ENCODE measurements at places on chromosomes 3 and 15.

DNA sequence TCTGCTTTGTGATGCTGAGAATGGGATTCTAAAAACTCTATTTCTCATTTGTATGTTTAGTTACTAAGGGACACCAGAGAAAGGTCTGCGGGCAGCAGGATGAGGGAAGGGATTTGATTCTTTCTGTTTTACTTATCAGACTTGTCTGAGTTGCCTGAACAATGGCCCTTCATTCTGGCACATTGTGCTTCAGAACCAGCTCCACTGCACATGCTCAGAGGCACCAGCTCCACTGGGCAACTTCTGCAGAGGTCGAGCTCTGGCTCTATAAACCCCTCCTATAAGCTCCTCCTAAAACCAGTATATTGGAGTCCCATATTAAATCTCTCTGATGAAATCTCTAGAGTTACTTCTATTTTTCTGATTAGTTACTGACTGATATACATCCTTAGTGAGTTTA lies 453.2 kb upstream of the CDIN1 start:
- DNase-seq = no peak

DNA sequence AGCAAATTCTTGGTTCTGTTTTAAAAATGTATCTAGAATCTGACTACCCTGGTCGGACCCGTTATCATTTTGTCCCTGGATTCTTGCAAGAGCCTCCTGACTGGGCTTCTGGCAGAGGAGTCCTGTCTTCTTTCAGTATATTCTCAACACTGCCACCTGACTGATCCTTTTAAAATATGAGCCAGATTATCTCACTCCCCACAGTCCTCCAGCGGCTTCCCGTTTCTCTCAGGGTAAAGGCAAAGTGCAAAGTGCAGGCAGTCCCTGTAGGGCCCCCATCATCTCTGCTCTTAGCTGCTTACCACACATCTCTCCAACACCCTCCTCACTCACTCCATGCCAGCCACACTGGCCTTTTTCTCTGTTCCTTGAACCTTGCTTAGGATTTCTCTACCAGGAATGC lies 28.4 kb downstream of the CRTC3 start:
- no peak for DNase-seq

DNA sequence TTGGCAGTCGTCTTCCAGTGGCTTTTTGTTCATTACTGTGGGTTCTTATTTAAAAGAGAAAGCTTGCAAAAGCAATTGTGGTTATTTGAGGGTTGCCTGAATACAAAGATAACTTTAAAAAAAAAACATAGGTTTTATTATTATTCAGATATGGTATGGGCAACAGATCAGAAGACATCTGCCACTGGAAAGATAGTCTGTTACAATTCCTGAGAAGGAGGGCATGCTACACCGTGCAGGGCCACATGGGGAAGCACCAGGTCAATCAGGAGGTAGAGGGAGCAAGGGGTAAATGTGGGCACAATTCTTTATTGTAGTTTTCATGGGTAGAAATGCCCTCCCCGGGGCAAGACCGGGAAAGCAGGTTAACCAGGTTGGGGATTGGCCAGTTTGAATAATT lies 46.5 kb downstream of the BBS4 start:
- no peak for DNase-seq

DNA sequence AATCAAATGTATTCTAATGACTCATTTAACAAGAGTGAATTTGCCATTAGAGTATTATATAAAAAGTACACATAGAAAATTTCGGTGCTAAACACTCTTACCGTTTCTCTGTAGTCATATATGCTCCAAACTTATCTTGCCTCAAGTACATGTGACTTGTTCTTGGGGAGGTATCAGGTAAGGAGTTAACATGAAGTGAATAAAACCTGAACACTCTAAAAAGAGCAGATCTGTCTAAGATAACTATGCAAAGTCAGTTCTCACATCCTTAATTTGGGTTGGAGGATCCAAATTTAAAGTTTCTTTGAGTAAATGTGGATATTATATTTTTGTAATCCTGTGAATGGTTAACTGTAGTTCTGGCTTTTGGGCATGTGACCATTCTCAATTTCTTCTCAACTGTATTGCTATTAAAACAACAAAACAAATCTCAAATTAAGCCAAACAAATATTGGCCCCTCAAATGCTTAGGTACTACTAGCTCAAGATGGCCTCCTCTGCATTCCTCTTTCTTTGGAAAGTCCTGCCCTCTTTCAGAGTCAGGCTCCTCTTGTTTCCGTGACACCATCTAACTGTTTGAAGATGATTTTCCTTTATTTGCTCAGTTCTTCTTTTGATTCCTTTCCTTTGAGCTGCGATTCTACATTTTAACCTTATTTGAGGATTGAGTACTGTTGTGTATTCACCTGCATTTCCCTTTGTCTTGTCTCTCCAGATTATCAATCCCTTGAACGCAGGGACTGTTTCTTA lies 4.2 kb downstream of the EDEM1 start:
- no peak for DNase-seq

GRCh38 chr15:51046799-51047449 lies 47.8 kb downstream of the TNFAIP8L3 start:
- no peak for DNase-seq

- no peak for DNase-seq
These were observed 335.8 kb upstream of the GOLIM4 start for GRCh38 chr3:168431491-168431890.

DNA sequence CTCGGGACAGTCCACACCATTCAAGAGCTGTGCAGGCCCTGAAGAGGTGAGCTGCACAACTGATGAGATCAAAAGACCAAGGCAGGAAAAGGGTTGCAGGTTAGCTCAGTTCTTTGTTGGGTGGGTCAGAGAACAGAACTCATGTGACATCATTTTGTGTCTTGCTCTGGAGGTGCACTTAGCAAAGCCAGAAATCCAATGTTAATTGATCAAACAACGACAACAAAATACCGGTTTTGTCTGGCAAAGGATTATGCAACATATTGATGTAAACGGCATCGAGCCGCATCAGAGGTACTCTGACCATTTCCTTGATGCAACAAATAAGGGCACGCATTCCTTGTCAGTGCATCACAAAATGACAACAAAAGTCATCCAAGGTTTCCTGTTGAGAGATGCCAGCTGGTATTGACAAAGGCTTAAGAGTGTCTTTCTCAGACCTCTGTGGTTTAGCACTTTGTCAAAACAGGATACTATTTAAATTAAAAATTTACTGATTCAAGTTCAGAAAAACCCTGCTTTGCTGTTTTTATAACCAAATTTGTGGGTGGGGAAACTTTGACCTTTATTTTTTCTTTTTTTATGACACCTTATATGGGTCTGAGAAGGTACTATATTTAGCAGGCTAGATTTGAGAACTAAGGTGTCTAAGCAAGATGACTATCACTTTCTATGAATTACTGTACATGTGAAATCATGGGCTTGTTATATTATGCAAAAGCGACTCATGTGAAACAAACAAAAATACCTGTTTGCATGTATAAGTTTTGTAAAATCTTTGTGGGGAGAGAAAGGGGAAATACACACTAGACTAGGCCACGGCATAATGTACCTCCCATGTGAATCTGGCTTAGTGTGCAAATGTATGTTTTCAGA lies 496.1 kb downstream of the FOXP1 start:
- DNase-seq = no peak

GRCh38 chr3:4492208-4493013 lies 737 bp upstream of the ITPR1 start:
- no peak for DNase-seq

- DNase-seq = no peak
These were observed 5.1 kb downstream of the RASL12 start for GRCh38 chr15:65062726-65063125.

DNA sequence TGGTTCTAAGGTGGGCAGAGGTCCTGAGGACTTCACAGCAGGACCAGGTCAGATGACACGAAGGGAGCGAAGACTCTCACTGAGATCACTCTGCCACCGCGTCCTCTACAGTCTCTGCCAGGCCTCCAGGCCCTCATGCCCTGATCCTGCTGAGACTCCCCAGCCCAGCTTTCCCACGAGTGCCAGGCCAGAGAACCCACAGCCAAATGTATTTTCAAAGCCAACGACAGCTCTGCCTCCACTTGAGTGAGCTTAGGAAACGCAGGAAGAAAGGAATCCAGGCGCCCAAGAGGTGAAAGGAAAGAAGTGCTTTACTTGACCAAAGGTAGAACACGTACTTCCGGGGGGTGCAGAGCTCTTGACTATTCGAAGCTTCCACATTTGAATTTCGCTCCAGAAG lies 275.0 kb downstream of the XXYLT1 start:
- DNase-seq = no peak

- no peak for DNase-seq
These were observed 6.8 kb upstream of the TBC1D5 start for GRCh38 chr3:17749281-17749680.

DNA sequence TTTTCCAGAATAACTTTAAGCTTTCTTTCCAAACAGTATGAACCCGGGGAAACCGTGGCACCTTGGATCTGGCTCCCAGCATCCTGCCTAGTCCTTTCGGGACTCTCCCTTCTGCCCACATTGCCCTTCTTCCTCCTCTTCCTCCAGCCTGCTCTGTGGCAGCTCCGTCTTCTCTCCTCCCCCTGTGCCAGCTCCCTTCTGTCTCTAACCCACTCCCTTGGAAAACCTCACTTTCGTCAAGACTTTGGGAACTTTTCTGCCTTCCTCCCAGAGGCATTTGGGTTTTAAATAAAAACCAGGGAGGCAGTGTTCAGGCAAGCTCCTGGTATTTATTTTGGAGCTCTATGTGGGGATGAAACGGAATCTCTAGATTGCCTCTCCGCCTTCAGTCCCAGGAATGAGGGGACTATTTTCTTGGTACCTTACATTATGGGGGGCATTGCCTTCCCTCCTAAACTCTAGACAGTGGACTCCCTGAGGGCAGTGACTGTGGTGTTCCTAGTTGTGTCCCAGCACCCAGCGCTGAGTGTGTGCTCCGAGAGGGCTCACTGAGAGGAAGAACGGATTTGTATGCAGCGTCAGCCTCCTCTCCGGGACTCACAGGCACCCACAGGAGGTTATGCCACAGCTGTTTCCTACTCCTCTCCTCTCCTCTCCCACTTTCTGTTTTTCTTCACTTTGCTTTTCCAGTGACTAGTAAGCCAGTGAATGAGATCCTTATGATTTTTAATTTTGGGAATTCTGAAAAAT lies 105.4 kb upstream of the MRPS22 start:
- DNase-seq = no peak

DNA sequence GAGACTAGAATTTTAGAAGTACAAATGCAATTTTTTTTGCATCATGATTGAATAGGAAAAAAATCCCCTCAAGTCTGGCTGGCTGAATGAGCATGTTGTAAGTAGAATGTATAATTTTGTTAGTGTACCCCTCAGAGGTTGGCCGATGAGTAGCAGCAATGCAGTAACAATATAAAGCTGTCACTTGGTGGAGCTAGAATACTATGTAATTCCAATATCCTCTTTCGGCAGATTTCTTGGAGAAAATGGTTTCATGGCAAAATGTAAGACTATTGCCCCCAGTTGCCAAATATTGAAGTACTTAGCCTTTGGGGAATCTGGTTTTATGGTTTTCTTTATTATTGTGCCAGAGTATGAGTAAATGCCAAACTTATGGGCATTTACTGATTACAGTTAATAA lies 39.8 kb upstream of the SGO1 start:
- no peak for DNase-seq

All from stimulated activated CD4-positive, alpha-beta T cell treated with anti-CD3 and anti-CD28 coated beads, Interleukin-1b, Interleukin-23, amount 100 ng/mL, for 1 hour (primary cell).